KBM-7 (cell line): ENCODE measurements at places on chromosomes 13 and 19.

DNA sequence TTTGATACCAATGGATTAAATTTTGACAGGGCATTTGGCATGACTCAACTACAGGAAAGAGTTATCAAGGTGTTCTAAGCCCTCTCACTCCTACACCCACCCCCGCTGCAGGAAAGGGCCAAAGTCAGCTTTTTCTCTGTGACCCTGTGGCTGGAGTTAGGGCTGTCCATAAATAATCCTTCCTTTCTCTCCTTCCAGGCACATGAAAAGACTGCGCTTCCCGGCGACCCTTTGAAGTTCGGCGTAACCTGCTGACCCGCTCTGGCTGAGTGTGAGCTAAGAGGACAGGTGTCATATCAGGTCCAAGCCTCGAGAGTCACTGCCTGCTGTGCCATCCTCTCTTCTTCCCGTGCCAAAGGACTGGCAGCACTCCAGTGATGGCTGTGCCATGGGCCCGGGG lies 25.6 kb downstream of the ZNF114 start:
- no peak for DNase-seq

- peak; percentile 78 for DNase-seq
Observed at GRCh38 chr19:49422407-49423070, 702 bp downstream of the PTH2 start.

GRCh38 chr19:7492142-7492541 lies 3.3 kb upstream of the PEX11G start:
- peak; percentile 45 for DNase-seq

GRCh38 chr19:18465964-18466339 lies 28.0 kb upstream of the ISYNA1 start:
- DNase-seq: no peak

GRCh38 chr19:28934631-28935030 lies 278.3 kb downstream of the UQCRFS1 start:
- DNase-seq: no peak

- DNase-seq: no peak
Observed at GRCh38 chr19:46958532-46958931, 61.1 kb upstream of the NPAS1 start.

GRCh38 chr19:4506449-4507149 lies 11.7 kb downstream of the PLIN4 start:
- no peak for DNase-seq

DNA sequence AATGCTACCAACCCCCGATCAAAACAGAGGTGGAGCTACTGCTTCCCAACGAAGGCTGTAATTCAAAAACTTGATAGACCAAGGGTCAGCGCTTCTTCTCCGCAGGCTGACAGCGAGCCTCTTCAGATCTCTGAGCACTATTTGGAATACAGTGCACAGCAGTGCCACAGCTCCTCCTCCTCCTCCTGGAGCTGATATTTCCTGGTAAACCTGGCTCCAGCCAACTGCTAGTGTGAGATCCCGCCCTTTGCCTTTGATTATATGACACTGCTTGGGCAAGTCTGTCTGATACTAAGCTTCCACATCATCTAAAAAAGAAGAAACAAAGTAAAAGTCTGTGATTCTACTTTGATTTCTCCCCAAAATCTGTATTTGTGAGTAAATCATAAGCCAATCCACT lies 710.5 kb downstream of the DACH1 start:
- no peak for DNase-seq

GRCh38 chr19:28523619-28524018 lies 689.3 kb downstream of the UQCRFS1 start:
- no peak for DNase-seq

DNA sequence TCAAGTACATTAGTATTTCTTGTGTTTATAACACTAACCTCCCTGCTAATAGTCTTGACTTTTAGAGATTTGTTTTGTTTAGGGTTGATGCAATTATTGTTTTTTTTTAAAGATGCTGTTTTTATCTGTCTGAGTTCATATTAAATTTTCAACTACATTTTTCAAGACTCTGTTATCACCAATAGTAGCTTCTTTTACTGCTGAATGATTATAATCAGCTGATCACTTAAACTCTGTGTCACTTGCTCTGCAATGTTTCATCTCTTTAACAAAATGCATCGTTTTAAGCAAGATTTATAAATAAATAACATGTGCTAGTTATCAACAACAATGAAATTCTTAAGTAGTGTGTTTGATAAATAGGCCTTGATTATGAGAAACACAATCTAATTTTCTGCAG lies 920.9 kb upstream of the PCDH20 start:
- DNase-seq: no peak

DNA sequence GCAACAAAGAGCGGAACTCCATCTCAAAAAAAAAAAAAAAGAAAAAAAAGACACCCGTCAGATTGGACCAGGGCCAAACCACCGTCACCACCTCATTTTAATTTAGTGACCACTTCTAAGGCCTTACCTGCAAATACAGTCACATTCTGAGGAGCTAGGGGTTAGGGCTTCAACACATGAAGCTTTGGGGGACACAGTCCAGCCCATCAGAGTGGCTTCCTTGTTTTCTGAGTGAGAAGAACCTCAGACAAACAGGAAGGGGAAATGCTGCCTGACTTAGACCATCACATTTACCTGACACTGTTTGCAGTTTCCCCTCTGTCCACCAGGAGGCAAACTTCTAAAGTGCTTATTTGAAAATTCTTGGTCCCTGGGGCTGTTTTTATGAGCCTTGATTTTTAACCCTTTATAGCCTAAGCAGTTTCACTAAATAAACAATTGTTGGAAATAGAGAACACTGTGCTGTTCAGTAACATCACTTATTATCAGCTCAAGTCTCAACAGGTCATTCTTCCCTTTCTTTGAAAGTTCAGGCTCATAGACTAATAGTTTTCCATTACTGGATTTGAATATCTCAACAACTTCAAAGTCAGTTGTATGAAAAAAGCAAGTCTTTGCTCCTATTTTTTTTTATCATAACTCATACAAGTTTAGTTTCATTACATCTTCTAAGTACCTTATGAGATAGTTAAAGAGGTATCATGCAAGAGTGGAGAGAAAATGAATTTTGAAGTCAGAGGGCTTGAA lies 74.9 kb upstream of the WASF3 start:
- DNase-seq: peak; percentile 95

GRCh38 chr19:16078759-16079707 lies 2.7 kb downstream of the TPM4 start:
- DNase-seq: peak; percentile 98

GRCh38 chr19:45924891-45925447 lies 10.4 kb upstream of the NANOS2 start:
- no peak for DNase-seq

DNA sequence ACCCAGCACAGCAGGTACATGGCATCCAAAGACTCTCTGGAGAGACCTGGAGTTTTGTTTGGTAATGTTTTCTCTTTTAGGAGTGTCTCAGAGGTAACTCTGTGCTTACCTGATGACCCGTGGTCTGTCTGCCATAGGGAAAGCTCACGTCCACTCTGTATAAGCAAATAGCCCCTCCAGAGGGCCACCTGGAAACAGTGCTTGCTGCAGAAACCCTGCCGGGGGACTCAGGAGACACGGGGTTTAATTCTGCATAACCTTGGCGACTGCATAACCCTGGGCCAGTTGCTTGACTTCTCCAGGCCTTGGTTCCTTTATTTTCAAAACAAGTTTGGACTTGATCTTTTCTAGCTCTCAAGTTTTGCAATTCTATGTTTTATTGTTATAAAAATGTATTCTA lies 187.2 kb upstream of the SOX1 start:
- DNase-seq: no peak
